HFFc6 (cell line): ENCODE measurements at places on chromosomes 6 and 20. TPM values are rescaled to one million over a fixed set of nuclear protein-coding genes. Genes with fewer than 3 reads are reported as not detected.

GRCh38 chr20:25308083-25308491, 60.2 kb downstream of the PYGB start:
- no peak for DNase-seq

DNA sequence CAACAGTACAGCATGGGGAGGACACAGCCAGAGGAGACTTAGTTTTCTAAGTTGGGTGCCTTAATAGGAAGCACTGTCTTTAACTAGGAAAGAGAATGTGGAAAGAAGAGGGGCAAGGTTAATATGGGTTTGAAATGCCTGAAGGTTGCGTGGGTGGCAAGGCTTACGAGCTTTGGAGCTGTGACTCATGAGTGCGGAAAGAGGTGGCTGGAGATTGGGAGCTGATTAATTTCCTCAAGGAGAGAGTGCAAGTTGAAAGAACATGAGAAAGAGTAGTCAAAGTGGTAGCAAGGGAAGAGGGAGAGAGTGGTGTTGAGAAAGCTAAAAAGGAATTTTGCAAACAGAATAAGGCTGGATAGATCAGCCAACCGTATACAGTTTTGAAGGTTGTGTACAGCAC, 315.1 kb upstream of the PRND start:
- DNase-seq: peak; percentile 77

DNA sequence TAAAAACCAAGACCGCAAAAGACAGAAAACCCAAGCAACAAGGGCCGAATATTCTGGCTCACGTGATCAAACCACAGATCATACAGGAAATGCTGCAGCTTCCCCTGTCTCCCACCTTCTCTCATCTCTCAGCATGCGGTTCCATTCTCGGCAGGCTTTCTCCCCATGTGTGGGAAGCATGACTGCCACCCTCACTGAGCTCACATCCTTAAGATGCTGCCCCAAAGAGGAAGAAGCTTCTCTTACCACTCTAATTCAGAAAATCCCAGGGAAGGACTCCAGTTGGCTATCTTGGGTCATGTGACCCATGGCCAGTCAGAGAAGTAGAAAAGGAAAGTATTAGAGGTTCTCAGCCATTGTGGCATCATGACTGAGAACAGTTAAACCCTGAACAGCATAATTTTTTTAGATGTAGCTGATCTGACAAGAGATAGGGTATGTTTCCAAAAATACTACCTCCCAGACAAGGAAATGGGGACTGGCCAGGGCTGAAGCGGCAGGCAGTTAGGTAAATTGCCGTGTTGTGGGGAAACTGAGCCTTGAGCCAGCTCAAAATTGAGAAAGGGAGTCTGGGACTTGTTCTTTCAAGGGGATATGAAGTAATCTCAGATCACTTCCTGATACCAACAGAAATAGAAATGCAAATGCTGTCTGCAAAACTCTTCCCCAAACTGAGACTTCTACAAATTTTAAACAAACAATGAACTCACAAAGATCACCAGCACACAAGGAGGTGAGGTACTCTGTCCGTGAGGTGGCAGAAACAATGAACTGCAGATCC, 37.1 kb upstream of the GRM4 start:
- DNase-seq: no peak

DNA sequence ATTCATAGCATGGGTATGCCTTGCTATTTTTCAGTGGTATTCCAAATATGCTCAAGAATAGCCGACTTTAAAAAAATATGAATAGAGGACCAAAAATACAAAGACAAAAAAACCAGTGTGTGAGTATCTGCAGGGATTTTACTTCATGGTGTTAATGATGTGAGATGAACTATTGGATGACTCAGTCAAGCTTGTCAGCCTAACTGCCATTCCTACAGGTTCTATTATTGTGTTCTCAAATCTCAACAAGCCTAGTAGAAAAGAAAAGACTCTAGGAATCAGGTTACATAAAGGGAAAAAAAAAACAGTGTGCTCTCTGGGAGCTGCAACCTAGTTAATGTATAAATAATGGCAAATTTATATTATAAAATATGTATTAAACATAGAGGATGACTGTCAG, 588.4 kb upstream of the BTBD3 start:
- DNase-seq: no peak

- no peak for DNase-seq
These were observed 716.4 kb upstream of the MARCKS start for GRCh38 chr6:113140721-113141120.

DNA sequence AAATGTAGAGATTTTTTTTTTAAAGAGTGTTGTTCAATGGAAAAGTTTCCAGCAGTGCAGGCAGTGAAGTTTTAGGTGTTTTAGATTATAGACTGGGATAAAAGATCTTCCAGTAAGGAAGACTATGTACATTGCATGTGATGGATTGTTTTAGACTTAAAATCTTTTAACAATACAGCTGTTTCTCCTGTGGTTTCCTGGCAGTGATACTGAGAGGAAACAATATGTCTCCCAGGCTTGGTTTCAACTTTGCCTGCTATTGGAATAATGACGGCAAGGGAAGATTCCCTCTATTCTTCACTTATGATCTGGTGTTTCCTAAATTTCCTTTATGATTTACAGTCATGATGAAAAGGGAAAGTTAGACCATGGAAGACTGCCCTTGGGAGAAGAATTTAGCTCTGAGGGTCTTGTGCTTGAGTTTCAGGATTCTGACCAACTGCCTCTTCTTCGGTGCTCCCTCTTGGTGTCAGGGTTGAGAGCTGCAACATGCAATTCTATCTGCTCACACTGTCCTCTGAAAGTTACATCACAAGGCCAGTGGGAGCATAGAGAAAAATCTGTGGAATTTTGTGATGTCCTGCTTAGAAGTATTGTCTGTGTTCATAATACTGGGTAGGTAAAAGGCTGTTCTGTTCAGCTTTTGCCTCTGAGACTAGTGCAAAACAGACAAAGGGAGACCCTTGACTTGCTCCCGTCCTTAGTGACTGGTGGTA, 262.8 kb upstream of the MAN1A1 start:
- no peak for DNase-seq

- no peak for DNase-seq
These were observed 497.2 kb upstream of the CDH4 start for GRCh38 chr20:60754856-60755255.

- no peak for DNase-seq
These were observed 270.6 kb downstream of the KHDC1L start for GRCh38 chr6:72954716-72955115.

DNA sequence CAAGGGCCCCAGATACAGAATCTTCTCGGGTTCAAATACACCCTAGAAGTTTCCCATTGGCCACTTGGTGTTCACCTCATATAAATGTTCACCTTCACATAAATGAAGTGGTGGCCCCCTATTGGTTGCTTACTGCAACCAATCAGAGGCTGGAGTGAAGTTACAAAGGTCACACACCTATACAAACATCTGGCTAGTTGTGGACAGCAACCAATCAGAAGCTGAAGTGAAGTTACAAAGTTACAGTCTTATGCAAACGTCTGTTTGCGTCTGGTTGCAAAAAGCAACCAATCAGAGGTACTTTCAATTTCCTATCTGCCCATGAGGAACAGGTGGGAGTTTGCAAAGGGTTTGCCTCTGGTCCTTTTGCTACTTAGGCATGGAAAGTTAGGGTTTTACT, 206.5 kb upstream of the BMP2 start:
- no peak for DNase-seq

- no peak for DNase-seq
These were observed 4.1 kb upstream of the TFAP2C start for GRCh38 chr20:56624786-56625681.

DNA sequence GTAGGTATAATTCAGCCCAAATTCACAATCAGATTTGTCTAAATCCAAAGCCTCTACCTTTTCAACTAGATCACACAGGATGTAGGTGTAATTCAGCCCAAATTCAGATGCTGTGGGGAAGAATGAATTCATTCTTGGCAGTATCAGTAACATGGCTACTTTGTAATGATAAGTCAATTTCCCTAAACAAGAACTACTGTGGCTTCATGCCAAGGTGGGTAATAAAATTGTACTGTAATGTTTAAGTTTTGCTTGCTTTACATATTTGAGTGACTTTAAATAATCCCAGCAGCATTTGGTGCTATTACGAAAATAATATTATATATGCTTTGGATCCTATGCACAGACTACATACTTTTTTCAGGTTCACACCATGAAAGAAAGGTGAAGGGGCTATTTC, 239.1 kb downstream of the HDGFL1 start:
- no peak for DNase-seq

The CLPSL1 gene
- total RNA-seq: not detected in 2 replicates

DNA sequence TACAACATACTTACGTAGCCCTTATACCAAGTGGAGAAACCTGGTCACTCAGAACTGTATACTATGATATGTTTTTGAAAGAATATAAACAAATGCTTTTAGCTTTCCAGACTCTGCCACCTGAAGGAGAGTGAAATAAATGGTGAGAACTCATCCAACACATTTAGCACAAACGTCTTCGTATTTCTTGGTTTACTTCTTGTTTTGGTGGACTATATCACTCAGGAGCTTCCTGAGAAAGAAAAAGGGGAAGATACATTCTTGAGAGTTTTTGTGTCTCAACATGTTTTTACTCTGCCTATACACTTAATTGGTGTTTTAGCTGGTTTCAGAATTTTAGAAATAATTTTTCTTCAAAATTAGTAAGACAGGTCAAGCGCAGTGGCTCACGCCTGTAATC, 19.4 kb upstream of the CTAGE9 start:
- DNase-seq: no peak

GRCh38 chr6:100464162-100464851, 414 bp downstream of the SIM1 start:
- DNase-seq: no peak

DNA sequence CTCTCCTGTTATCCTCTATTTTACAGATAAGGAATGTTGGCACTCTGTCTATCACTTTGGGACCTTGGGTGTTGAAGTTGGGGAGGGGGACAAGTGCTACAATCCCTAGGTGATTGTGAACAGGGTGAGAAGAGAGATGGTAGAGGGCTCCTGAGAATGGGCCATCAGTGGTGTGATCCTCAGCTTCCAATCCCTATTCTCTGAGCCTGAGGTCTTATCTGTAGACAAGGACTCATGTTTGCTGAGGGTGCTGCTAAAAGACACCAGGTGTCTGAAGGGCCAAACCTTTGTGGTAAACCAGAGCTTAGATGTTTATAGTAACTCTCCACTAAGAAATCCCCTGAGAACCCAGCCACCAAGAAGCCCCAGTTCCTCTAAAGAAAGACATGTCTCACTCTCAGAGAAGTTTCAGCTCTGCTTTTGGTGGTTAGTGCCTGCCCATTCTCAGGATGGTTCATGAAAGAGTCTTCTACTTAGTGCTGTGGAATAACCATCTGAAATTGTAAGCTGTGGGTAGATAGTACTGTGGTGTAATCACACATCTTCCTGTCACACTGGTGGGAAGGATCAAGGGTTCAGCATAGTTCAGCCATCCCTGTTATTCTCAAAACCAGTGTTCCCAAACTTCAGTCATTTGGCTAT, 58.2 kb upstream of the IL20RA start:
- DNase-seq: no peak

DNA sequence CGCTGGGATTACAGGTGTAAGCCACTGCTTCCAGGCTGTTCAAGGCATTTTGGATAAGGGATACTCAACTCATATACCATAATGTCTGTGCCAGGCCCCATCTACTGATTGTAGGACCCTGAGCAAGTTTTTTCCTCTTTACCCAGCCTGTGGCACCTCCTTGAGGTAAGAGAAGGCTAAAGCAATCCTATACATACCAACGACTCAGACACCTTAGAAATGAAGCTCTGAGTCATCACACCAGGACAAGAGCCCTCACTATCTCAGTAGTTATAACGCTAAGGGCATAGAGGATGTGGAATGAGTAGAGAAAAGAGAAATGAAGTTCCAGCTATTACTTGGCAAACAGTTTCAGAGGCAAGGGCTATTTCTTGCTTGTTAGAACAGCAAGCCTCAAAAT, 16.9 kb downstream of the NDRG3 start:
- peak; percentile 19 for DNase-seq

DNA sequence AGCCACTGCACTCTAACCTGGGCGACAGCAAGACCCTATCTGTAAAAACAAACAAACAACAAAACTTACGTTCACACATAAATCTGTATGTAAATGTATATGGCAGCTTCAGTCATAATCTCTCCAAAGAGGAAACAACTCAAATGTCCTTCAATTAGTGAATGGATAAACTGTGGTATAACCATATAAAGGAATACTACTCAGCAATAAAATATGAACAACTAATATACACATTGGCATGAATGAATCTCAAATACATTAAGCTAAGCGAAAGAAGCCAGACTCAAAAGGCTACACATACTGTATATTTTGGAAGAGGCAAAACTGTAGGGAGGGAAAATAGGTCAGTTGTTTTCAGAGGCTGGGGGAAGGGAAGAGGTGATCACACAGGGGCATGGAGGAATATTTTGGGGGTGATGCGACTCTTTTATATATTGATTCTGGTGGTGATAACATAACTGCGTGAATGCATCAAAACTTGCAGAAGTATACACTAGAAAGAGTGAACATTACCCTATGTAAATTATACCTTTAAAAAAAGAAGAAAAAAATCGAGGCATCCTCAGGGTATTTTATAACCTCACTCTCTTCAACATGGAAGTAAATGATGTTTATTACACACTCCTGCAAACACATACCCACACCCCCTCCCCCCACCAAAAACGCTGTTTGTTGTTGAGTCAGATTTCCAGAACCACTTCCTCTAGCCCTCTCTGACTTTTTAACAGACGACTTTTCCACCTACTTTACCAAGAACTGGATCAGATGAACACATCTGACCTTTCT, 115.2 kb upstream of the RNF24 start:
- DNase-seq: peak; percentile 41

The MYLK2 gene
- total RNA-seq: 0.07 to 0.19 TPM in 2 of 3 replicates, not detected in the other

The NFATC2 gene
- 0.57 to 1.00 TPM (median 0.86 TPM) in 3 replicates for total RNA-seq

- DNase-seq: no peak
These were observed 54.2 kb upstream of the FAM83D start for GRCh38 chr20:38872036-38872435.

DNA sequence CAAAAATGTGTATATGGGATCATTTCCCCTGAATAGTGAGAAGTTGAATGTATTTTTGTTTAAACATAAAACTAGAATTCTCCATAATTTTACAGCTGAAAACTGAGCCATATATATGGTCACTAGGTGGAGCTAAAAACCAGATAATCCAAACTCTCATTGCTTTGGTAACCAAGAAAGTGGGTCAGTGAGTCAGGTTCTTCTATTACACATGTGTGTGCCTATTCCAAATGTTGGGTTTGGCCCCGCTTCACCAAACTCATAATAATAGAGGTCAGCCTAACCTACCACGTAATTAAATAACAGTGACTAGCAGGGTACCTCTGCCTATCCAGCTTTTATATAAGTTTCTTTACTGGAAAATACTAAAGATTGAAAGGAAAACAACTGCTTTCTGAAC, 19.3 kb upstream of the RNGTT start:
- peak; percentile 74 for DNase-seq

The PPP1R14C gene
- total RNA-seq: 0.21 TPM in 1 of 3 replicates, not detected in the others

- no peak for DNase-seq
These were observed 3.0 kb downstream of the SMPD2 start for GRCh38 chr6:109443425-109443950.

GRCh38 chr6:127997496-127998164, 96.8 kb upstream of the THEMIS start:
- DNase-seq: no peak
